ENCODE measurements at places on chromosomes 3 and 15.

DNA sequence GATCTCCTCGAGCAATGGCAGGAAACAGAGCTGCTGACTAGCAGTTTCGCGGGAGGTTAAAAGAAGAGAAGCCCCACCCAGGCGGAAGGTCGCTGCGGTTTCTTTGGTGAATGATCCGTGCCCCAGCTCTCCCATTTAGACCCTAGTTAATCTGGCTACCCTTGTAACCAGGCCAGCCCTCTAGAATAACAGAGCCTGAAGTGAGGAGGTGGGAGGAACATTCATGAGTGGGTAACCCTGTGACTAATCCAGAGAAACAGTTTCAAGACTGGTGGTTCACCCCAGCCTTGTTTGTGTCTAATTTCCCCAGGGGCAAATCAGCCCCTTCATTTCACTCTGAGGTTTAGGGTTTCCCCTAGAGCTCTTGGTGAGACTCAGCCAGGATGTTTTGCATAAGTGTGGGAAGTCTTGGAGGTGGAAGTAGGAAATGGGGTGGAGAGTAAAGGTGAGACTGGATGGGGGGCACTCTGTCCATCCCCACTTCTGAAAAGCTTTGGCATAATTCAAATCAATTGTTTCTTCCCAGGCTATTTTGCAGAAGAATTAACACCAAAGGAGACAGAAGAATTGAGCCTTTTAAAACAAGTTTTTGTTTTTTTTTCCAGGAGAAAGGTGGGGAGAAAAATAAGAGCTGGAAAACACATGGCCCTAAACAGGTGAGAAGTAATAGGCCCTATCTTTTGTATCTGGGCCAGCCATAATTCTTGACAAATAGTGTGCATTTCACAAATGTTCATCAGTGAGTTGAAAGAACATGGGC, 303.1 kb downstream of the RPLP1 start:
- H3K27me3 ChIP-seq = peaks cover 23% of the 10 kb centered on the region
- DNase-seq = peak; percentile 88
- peak overlapping the region; percentile 47 for H3K4me3 ChIP-seq
- H3K4me1 ChIP-seq = peaks cover 72% of the 10 kb centered on the region
- H3K27ac ChIP-seq = peak overlapping the region; percentile 80
- peaks cover 62% of the 10 kb centered on the region for H3K36me3 ChIP-seq

DNA sequence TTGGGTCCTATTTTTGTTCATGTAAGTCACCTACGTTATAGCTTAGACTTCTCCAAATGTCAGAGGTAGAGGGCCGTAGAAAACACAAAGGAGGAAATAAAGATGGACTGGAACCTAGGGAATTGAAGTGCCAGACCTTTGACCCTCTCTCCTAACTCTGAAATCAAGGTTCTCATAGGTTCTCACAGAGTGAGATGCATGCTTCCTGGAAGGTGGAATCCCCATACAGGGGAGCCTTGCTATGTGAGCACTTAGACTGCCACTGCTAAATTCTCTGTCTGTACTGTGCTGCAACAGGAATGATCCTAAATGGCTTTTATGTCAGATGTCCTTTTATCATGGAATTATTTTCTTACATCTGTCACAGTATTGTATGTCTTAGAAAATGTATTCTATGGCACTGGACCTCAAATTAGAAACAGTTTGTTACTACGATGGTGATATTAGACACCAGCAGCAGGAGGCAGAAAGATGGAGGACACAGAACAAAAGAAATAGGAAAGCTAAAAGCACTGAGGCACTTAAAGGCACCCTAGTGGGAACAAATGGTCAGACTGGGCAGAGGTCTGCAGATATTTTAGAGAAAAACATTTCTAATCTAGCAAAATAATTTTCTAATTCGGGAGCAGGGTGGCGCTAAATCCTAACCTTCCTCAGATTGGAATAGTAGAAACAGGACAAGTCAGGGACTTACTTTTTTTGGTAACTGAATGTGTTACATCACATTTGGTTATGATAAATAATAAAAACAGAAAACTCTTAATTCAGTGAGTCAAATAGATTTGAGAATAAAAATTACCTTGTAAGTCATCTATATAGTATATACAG, 60.2 kb upstream of the CDAN1 start:
- no peak overlapping the region for H3K27ac ChIP-seq
- no peak for DNase-seq
- H3K36me3 ChIP-seq = no peaks in the 10 kb centered on the region
- H3K27me3 ChIP-seq = no peaks in the 10 kb centered on the region
- H3K4me3 ChIP-seq = no peak overlapping the region
- H3K4me1 ChIP-seq = peaks cover 16% of the 10 kb centered on the region

DNA sequence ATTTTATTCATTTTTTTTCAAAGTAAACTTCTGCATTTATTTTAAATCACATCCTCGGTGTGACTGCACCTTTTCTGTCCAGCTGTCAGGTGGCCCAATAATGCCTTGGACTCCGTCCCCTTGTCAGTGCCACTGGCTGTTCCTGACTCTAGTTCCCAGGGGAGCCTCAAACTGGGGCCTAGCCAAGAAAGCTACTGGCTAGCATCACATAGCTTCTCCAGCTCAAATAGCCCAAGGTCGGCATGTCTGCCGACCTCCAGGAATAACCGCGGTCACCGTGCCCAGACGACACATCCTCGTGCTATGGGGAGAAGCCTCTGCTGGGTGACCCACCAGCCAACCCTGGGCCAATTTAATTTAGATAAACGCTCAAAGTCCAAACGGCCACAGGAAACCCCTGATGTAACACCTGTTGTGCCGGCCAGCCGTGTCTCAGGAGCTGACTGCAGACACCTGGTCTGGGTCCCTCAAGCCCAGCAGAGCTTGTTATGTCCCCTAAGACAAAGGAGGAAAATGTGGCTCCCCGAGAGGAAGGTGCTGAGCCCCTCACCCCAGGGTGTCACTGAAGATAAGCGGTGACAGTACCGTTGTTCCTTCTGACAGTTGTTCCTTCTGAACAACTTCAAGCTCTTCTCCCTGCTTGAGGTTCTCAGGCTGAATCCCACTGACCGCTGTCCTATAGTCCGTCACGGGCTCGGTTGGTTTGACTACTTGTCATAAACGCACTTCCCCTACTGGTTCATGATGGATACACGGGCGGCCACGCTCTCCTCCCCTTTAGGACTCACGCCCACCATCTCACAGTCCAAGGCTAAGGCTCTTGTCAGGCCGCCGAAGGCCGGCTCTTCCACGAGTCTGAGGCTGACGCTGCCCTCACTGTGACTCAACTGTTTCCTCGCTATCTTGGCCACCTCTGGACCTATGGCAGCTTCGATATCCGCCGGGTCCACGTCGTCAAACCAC, 126.2 kb downstream of the KLF13 start:
- no peak for DNase-seq
- H3K36me3 ChIP-seq = peaks cover 6% of the 10 kb centered on the region
- H3K27me3 ChIP-seq = no peaks in the 10 kb centered on the region
- H3K4me1 ChIP-seq = peaks cover 13% of the 10 kb centered on the region
- H3K27ac ChIP-seq = no peak overlapping the region
- no peak overlapping the region for H3K4me3 ChIP-seq

DNA sequence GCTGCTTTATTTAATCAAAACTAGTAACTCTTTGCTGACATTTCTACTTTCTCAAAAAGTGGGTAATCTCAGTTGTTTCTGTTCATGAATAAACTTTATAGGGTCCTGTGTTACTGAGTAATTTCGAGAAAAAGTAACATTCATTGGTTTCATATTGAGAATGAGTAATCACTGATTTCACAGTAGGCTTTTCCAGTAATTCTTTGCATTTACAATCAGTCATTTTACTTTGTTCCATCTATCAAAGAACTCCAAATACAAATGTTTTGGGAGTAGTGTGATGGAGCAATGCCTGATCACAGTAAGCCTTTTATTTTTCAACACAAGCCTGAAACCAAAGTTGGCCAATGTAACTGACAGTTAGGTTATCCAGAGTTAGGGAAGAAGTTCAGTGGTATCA, 353.6 kb downstream of the ULK4 start:
- no peak for DNase-seq
- no peaks in the 10 kb centered on the region for H3K36me3 ChIP-seq

GRCh38 chr3:101829874-101830273, 19.4 kb upstream of the NFKBIZ start:
- H3K4me1 ChIP-seq = peaks cover 75% of the 10 kb centered on the region
- H3K36me3 ChIP-seq = peaks cover 29% of the 10 kb centered on the region
- no peaks in the 10 kb centered on the region for H3K27me3 ChIP-seq
- DNase-seq = no peak
- peak overlapping the region; percentile 82 for H3K4me3 ChIP-seq

- no peak for DNase-seq
- peaks cover under 1% of the 10 kb centered on the region for H3K27me3 ChIP-seq
- no peak overlapping the region for H3K4me3 ChIP-seq
- no peaks in the 10 kb centered on the region for H3K4me1 ChIP-seq
Observed at GRCh38 chr3:184590795-184591194, 29.2 kb downstream of the EPHB3 start.

- H3K27ac ChIP-seq = peak overlapping the region; percentile 70
- peak overlapping the region; percentile 11 for H3K4me3 ChIP-seq
- H3K36me3 ChIP-seq = peaks cover 34% of the 10 kb centered on the region
- no peaks in the 10 kb centered on the region for H3K27me3 ChIP-seq
Observed at GRCh38 chr15:64443747-64444621, 16.4 kb upstream of the ZNF609 start.

- no peak overlapping the region for H3K27ac ChIP-seq
- no peaks in the 10 kb centered on the region for H3K4me1 ChIP-seq
- H3K36me3 ChIP-seq = no peaks in the 10 kb centered on the region
Observed at GRCh38 chr3:33941804-33942203, 143.4 kb downstream of the PDCD6IP start.

GRCh38 chr3:18047052-18047451, 304.6 kb upstream of the TBC1D5 start:
- H3K27ac ChIP-seq = no peak overlapping the region
- no peaks in the 10 kb centered on the region for H3K4me1 ChIP-seq
- peaks cover 11% of the 10 kb centered on the region for H3K27me3 ChIP-seq
- no peaks in the 10 kb centered on the region for H3K36me3 ChIP-seq
- no peak overlapping the region for H3K4me3 ChIP-seq

DNA sequence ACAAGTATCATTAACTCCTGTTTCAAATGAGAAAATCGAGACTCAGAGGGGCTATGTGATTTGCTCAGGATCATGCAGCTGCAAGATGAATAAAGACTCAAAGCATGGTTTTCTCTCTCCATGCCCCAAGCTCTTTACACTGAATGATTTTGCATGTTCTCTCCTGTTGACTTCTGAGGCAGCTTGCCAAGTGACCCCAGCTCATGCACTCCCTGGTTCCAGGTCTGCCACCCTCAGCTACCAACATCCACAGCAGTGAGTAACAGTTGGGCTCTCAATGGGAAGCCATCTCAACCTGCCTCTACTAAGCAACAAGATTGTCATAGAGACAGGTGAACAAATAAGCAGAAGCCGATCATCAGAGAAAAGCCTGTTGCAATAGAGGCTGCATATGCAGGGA, 116.9 kb upstream of the GADL1 start:
- no peak for DNase-seq
- H3K27me3 ChIP-seq = no peaks in the 10 kb centered on the region
- no peaks in the 10 kb centered on the region for H3K36me3 ChIP-seq
- H3K4me3 ChIP-seq = no peak overlapping the region
- peaks cover 15% of the 10 kb centered on the region for H3K4me1 ChIP-seq

GRCh38 chr3:73236867-73237266, 175.4 kb downstream of the EBLN2 start:
- DNase-seq = no peak
- H3K27ac ChIP-seq = no peak overlapping the region
- no peaks in the 10 kb centered on the region for H3K36me3 ChIP-seq

DNA sequence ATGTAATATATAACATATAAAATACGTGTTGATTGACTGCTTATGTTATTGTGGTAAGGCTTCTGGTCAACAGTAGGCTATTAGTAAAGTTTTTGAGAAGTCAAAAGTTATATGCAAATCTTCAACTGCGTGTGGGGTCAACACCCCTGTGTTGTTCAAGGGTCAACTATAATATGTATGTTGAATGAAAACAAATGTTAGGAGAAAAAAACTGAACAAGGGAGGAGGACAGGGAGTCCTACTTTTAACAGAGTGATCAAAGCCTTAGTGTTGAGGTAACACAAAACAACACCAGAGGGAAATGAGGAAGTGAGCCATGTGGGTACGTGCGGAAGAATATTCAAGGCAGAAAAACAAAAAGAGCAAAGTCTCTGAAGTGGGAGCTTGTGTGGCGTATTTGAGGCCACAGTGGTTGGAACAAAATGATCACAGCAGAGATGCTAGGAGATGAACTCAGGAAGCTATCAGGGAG, 62.5 kb downstream of the SFMBT1 start:
- peak overlapping the region; percentile 66 for H3K27ac ChIP-seq
- peaks cover 25% of the 10 kb centered on the region for H3K4me1 ChIP-seq
- H3K27me3 ChIP-seq = no peaks in the 10 kb centered on the region
- peak; percentile 63 for DNase-seq
- peak overlapping the region; percentile 12 for H3K4me3 ChIP-seq

DNA sequence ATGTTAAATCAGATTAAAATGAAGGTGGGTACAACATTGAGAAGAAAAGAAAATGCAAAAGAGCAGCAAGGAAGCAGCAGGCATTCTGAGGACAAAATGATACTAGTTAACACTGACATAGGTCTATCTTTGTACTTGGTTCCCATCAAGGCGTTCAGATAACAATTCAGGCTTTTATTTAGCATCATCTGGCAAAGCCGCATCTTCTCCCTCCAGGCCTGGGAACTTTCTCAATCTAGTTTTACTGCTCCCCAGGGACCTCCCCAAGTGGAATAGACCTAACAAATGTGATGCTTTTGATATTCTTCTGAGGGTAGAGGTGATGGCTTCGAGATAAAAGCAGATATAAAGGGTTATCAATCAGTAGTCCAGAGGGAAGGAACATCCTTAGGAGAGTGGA, 130.6 kb downstream of the C3orf38 start:
- H3K27ac ChIP-seq = no peak overlapping the region
- no peaks in the 10 kb centered on the region for H3K36me3 ChIP-seq
- no peak overlapping the region for H3K4me3 ChIP-seq
- no peaks in the 10 kb centered on the region for H3K27me3 ChIP-seq
- no peak for DNase-seq

- H3K27me3 ChIP-seq = no peaks in the 10 kb centered on the region
- no peaks in the 10 kb centered on the region for H3K36me3 ChIP-seq
- no peak overlapping the region for H3K27ac ChIP-seq
- no peak overlapping the region for H3K4me3 ChIP-seq
- no peaks in the 10 kb centered on the region for H3K4me1 ChIP-seq
- no peak for DNase-seq
Observed at GRCh38 chr3:19559724-19560442, 374.1 kb downstream of the EFHB start.

- no peaks in the 10 kb centered on the region for H3K4me1 ChIP-seq
- no peak overlapping the region for H3K27ac ChIP-seq
- H3K27me3 ChIP-seq = no peaks in the 10 kb centered on the region
- H3K36me3 ChIP-seq = no peaks in the 10 kb centered on the region
Observed at GRCh38 chr3:71201939-71202338, 381.6 kb downstream of the FOXP1 start.

GRCh38 chr3:58837141-58837843, 170.7 kb upstream of the FAM3D start:
- H3K27ac ChIP-seq = no peak overlapping the region
- H3K4me1 ChIP-seq = no peaks in the 10 kb centered on the region
- peaks cover 2% of the 10 kb centered on the region for H3K27me3 ChIP-seq
- no peak overlapping the region for H3K4me3 ChIP-seq
